ENCODE measurements at places on chromosomes 6 and 20. TPM values are rescaled to one million over a fixed set of nuclear protein-coding genes. Genes with fewer than 3 reads are reported as not detected.

- no peak for DNase-seq
Measured at GRCh38 chr20:58921564-58921963, 59.5 kb upstream of the NELFCD start.

The TREM2 gene
- polyA plus RNA-seq, result 3.9 TPM

The COL11A2 gene
- 0.52 TPM for polyA plus RNA-seq

GRCh38 chr20:36064658-36065426 is 89.7 kb upstream of the EPB41L1 start:
- peak; percentile 99 for DNase-seq

DNA sequence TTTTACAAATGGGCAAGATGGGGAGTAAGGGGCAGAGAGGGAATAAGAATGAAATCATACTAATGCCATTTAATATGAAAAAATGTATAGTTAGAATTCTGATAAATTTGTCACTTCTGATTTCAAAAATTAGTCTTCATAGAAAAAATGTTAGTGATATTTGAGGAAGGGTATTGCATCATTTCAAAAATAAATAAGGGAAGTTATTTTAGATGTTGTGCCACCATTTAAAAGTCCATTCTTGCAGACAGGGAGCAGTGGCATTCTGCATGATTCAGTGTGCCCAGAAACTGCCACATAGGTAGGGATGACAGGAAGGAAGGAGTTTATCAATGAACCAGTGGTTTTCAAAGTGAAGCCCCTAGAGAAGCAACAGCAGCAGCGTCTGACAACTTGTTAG is 674.6 kb downstream of the EPM2A start:
- no peak for DNase-seq

All from ovary (tissue), 10 donors.